A172 (cell line): ENCODE measurements at places on chromosomes 6 and 20.

GRCh38 chr6:105745464-105746129 lies 340.5 kb upstream of the PRDM1 start:
- no peak for DNase-seq

DNA sequence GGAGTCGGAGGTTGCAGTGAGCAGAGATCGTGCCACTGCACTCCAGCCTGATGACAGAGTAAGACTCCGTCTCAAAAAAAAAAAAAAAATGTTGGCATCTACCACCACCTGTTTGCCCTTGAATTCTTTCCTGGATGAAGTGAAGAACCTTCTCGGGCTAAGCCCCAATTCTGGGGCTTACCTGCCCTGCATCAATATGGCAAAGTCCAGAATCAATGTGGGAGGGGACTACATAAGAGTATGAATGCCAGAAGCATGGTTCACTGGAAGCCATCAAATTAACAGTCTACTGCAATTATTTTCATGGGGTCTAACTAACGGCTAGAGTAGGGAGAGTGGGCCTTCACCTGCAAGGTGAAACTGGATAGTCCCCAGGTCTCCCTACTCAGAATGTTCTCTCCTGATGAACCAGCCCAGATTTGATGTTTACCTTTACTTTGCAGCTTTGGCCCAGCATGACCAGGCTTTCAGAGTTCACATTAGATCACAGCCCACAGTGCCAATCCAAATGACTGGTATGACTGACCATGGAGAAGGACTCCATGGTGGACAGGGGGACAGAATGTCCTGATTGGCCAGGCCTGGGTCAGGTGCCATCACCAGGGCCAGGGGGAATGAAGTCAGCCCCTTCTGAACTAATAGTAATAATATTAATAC lies 7.0 kb upstream of the RALY start:
- no peak for DNase-seq

- no peak for DNase-seq
Measured at GRCh38 chr20:16601047-16601446, 27.8 kb upstream of the KIF16B start.

- no peak for DNase-seq
Measured at GRCh38 chr6:107982486-107982885, 24.5 kb upstream of the SEC63 start.

DNA sequence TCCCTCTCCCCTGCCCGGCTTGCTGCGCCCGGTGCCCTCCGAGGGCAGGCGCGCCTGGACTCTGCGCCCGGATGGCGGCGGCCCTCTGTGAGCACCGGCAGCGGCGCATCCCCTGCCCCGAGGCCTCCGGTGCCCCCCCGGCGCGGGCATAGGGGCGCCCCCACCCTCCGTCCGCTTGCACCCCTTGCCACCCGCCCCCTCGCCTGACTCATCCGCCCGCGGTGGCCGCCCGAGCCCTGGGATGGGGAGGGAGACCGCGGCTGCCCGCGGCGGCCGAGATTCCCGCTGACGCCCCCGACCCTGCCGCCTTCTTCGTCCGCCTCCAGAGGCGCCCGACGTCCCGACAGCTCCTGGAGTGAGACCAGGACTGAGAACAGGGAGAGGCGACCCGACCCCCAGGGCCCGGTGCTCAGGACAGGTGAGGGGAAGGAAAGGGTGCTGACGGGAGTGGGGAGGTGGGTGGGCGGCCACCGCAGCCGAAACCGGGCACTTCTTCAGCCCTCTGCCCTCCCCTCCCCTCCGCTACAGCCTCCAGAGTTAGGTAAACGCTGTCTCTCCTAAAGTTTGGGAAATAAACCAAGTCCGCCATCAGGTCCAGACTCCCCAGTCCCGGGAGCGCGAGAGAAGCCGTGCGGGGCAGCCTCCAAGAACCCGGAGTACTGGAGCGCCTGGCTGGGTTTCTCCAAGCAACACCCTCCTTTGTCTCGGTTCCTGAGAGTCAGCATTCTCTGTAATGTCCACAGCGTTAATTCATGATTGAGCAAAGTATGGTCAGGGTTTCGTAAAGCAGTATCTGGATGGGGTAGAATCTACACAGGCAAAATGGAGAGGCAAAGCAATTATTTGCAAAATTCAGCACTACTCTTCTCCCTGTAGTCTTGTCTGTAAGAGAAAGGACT lies 539 bp downstream of the TMEM200A start:
- peak; percentile 30 for DNase-seq
